ENCODE measurements at places on chromosomes 16 and 17. TPM values are rescaled to one million over a fixed set of nuclear protein-coding genes. Genes with fewer than 3 reads are reported as not detected.

GRCh38 chr17:77106874-77107358 lies 33.9 kb upstream of the SEC14L1 start:
- DNase-seq, result no peak

DNA sequence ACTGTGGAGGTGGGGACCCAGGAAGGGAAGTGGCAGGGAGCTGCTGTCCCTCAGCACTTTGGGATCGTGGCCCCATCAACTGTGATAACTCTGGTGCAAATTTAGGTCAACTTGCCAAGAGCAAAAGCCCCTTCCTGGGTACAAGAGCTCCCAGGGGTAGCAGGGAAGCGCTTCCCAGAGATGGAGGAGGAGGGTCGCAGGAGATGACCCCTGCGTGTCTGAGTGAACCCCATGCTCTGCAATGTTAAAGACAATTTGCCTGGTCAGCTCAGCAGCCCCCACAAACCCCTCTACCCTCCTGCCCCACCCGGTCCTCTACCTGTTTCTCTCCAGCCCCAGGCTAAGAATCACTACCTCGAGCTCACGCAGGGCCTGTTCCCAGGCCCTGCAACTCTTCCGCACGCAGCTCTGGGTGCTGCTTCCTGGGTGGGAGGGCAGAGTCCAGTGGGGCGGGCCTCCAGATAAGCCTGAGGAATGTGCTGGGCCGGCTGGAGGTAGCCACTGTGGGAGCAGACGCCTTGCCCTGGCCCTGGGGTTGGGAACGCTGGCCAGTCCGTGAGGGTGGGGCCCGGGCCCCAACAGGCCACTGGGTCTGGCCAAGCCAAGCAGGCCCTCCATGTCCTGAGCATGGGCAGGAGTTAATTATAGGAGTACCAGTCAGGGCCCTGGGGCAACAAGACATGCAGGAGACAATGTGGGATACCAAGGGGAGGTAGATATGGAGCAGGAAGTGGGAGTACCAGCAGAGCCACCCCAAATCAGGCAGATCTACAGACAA lies 6.1 kb downstream of the DOK4 start:
- peak; percentile 90 for DNase-seq

DNA sequence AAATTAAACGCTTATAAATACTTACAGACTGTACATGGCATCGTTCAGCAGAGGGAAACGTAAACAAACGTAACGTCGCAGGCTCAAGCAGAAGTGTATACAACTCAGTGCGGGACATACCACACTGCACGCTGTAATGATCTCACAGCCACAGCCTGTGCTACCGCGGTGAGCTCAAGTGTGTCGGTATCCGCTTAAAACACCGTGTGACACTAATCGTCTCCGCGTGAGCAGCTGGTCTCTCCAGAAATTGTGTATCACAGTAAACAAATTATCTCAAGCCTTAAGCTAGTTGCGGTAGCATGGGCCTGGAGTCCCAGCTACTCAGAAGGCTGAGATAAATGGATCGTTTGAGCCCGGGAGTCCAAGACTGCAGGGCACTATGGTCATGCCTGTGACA lies 115.3 kb downstream of the ANKRD11 start:
- DNase-seq, result no peak

Gene KCTD5
- total RNA-seq, result 7.8 TPM

Gene CLDN6
- total RNA-seq, result 0.96 TPM

Data from left lobe of liver (tissue), 2 donors.